ENCODE measurements at places on chromosomes 16 and 17.

DNA sequence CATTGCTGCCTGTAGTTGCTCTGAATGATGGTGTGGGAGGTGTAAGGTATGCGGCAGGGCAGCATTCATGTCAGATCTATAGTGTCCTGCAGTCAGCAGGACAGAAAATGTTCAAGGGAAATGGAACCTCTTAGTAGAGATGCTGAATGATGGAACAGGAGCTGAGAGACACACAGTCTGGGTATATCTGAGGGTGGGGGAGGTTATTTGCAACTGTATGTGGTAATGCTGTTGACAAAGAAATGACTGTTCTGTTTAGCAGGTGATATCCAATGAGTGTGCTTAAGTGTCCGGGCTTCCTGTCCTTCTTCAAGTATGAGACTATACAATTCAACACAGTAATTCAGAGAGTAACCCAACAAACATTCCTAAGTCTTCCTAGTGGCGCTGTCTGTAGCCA, 46.6 kb downstream of the STH start:
- no peak for DNase-seq

- DNase-seq: no peak
Measured at GRCh38 chr16:87391324-87391949, 699 bp upstream of the MAP1LC3B start.

DNA sequence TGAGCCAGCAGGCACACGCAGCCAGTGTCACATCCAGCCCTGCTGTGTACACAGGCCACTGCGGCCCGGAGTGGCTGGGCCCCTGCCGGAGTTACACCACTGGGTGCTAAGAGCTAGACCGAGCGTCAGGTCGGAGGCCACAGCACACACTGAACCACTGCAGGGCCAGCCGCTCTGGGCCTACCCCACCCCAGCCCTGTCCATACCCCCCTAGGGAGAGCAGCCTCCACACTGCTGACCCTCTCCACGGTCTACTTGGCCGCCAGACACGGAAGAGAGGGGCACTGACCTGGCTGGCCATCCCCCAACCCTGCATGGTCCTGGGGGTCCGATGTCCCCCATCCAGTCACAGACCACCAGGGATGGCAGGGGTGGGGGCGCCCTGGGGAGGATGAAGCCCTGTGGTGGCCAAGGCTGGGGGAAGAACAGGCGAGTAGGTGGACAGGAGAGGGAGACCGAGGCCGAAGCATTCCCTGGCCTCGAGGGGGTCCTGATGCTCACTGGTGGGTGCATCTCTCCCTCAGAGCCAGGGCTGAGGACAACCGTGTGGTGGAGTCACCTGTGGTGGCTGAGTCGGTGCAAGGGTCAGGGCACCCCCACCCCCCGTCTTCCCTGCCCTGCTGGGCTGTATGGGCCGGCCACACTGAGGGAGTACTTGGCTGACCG, 34.9 kb upstream of the ZC3H18 start:
- DNase-seq: no peak

DNA sequence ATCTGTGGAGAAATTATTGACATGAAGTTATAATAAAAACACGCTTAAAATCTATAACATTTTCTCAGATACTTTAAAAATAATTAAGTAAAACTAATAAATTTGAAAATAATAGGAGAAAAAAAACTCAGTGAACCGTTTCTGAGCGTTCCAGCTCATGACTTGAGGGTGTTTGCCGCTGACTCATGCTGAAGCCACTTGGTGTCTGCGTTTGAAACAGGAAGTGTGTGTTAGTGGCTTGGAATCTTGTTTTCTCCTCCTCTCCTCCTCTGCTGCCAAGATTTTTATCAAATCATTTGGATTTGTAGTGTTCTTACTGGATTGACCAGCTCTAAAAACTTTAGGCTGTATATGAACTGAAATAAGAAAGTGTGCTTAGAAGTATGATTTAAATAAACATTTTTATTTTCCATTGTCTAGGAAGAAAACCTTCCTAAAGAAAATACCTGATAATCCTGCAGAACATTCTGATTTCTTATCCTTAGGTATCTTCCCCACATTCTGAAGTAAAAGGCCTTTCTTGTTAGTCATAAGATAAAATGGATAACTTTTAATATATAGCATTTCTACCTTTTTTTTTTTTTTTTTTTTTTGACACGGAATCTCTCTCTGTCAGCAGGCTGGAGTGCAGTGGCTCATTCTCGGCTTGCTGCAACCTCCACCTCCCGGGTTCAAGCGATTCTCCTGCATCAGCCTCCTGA, 30.8 kb downstream of the USP10 start:
- no peak for DNase-seq

DNA sequence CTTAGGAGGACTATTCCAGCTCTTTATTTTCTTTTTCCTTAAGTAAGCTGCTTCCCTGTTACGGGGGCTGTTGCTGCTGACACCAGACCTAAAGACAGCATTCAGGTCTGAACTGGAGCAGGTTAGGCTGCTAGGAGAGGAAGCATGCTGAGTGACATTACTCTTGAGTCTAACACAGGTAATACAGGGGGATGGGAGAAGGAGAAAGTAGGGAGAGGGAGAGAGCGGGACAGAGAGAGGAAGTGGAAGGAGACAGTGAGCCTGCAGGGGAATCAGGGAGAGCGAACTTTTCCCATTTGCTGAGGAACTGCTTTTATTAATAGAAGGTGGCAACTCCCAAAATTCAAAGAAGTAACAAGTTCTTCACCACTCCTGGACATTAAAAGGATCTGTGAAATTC, 130.9 kb downstream of the PARN start:
- no peak for DNase-seq

DNA sequence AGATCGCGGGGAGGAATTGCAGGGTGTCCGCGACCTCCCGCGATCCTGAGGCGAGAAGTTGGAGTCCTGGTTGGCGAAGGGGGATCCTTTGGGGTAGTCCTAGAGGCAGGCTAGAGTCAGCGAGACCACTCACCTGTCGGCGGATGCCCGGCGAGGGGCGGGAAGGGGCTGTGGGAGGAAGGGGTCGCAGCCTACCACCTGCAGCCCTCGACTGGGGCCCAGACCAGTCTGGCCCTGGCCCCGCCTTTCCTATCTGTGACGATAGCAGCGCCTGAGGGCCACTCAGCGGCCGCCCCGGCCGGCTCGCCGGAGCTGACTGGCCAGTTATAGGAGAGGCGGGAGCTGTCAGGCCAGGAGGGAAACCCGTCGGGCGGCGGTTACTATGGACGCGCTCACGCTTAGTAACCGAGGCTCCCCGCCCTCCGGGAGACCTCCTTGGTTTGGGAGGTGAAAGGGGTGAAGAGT, at the start of gene TEKT3:
TEKT3 (minus strand) TSS at position 213 of the 465 bp plus-strand sequence. CDS start 10,012 bp downstream, outside the sequence.
- peak; percentile 36 for DNase-seq

DNA sequence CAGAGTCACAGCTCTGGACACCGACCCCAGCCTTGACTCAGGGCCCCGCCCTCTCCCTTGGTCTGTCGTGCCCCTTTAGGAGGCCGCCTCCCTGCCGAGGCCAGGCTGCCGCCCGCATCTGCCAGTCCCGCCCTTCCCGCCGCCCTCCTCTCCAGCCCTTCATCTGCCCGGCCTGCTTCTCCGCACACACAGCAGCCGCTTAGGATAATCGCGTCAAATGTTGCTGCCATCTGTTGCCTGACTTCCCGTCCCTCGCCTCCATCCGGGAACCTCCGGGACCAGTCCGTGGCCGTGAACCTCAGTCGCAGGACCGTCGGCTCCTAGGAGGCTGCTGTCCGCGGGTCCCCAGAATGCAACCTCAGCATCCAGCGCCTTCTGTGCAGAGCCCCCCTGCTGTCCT, 11.9 kb downstream of the GSE1 start:
- DNase-seq: peak; percentile 12

DNA sequence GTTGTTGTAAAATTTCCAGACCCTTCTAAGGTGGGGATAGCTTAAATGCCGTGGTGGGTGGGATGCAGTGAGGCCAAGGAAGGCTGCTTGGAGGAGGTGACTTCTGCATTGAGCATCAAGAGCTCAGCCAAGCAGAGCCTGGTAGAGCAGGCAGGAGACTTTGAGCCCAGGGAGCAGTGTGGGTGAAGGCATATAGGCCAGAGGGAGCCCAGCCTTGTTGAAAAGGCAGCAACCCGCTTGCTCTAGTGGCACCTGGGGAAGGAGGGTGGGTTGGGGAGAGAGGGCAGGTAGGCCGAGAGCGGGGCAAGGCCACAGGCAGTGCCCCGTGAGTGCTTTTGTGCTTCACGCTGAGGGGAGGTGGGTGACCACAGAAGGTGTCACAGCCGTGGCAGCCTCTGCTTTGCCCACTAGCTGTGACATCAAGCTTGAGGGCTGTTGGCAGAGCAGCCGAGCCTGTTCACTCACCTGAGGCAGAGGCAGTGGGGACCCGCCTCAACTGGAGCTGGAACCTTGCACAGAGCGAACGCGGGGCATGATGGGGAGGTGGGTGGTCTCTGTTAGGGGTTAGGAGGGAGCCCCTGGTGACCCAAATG, 56.1 kb downstream of the IRF8 start:
- no peak for DNase-seq

DNA sequence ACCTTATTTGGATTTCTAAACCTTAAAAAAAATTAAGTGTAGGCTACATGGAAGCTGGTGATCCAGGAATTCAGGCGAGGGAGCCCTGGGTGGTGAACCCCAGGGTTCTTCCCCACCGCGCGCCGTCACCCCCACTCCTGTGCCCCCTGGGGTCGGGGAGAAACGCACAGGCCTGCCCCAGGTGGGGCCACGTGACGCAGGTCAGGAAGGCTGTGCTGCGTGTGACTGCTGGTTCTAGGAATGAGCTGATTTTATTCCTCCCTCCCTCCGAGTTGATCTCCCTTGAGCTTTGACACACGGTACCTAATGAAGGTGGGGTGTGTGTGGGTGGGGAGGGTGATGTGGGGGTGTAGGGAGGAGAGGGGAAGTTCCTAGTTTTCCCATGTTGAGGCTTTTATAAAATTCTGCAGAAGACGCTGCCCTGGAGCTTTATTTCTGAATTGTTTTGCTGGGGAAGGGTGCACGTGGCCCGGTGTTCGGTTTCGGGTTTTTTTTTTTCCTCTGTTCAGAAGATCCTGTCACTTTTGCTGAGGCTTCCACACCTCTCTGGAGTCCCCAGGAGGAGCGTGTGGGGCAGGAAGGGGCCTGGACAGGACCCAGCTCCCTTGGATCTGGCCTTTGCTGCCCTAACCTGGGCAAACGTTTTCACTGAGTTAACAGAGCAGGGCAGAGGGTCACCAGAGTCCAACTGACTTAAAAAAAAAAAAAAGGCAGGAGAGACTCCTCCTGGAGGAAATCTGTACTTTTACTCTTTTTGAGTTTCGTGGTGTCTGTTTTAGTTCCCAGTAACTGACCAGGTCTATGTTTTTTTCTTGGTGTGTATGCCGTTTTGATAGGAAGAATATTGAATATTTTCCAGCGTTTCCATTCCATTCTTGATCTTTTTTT, 55.8 kb upstream of the GSE1 start:
- no peak for DNase-seq

DNA sequence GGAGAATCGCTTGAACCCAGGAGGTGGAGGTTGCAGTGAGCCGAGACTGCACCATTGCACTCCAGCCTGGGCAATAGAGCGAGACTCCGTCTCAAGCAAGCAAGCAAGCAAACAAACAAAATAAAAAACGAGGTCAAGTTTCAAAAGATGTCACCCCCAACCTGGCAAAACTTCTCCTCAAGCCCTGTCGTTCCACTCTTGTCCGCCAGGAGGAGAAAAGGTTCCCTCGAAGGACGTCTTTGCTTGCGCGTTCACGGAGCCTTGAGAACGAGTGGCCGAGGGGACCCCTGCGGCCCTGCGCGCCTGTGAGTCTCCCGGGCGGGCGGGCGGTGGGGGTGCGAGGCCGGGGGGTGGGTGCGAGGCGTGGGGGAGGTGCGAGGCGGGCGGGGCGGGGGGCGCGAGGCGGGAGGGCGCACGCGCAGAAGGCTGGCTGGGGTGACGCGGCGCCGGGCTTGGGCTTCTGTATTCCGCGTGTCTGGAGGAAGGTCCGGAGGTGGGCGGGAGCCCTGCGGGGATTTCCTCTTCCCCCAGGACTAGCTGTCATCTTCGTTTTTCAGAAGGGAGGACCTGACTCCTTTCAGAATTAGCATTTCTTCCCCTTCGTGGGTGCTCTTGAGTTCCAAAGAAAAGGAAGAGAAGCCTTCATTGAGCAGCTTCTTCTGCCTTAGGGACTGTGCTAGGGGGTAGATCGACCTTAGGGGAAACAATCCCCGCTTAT, 3.7 kb downstream of the SLC52A1 start:
- DNase-seq: peak; percentile 54

- no peak for DNase-seq
Measured at GRCh38 chr16:82093666-82094300, 58.7 kb downstream of the HSD17B2 start.

DNA sequence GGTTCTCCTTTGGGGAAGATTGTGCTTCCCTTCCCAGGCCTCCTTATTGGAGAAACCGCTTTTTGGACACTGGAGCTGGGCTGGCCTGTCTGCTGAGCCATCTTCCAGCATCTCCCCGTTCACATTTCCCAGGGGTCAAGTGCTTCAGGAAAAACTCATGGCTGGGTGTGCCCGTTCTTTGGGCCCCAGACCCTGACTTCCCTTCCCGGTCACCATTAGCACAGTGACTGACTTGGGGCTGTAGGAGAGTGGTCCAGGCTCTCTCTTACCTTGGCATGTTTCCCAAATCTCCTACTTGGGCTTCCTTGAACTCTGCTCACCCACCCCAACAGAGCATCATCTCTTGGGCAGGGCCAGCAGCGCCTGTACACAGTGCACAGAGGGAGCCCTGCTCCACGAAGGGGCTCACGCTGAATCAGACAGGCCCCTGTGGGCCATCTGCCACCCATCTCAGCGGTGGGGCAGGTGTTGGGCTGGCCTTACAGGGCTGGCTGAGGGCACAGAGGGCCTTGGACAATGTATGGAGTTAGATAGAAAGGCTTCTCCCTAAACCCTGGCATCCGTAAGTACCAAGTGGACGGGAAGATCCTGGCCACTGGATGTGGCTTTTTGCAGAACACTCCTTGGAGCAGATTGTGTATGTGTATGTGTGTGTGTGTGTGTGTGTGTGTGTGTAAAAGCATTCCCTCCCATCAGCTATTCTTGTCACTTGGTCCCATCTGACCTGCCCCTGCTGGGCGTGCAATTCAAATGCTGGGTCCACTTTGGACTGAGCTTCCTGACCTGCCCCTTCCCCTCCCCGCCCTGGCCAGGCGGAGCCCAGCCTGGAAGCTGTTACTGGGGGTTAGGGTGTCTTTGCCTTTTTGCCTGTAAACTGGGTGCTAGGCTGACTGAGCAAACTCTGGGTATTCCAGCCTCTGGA, 24.9 kb upstream of the CDC42EP4 start:
- DNase-seq: no peak

- no peak for DNase-seq
Measured at GRCh38 chr17:5675625-5676421, 91.5 kb upstream of the NLRP1 start.

DNA sequence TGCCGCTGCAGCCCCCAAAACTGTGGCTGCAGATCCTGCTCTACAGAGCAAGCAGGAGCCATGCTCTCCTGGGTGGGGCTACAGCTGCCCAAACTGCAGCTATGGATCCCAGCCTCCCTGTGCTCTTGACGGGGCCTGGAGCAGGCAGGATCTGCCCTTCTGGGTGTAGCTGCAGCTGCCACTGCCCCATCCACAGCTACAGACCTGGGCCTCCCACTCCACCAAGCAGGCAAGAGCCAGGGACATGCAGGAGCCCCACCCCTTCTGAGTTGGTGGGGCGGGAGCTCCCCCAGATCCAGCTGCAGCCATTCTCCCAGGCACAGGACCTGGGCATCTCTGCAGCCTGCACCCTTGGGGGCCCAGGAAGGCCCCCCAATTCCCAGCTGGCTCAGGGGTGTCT, 551.2 kb upstream of the CA10 start:
- no peak for DNase-seq

Measured in NCI-H748 treated with DMSO at 0.1 percent for 48 hours (cell line).